ENCODE measurements at places on chromosomes 7 and 10. TPM values are rescaled to one million over a fixed set of nuclear protein-coding genes. Genes with fewer than 3 reads are reported as not detected.

DNA sequence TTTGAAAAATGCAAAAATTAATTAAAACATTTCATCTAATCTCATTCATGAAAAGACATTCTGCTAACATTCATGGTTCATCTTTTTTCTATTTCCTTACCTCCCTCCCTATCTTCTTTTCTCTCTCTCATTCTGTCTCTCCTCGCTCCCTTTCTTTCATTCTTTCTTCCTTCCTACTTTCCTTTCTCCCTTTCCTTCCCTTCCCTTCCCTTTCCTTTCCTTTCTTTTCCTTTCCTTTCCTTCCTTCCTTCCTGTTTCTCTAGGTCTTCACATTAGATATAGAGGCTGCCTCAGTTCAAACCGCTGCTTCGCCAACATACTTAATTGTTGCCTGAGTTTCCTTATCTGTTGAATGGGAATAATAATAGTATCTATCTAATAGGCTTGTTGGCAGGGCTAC, 21.9 kb downstream of the SFRP4 start:
- DNase-seq: no peak

DNA sequence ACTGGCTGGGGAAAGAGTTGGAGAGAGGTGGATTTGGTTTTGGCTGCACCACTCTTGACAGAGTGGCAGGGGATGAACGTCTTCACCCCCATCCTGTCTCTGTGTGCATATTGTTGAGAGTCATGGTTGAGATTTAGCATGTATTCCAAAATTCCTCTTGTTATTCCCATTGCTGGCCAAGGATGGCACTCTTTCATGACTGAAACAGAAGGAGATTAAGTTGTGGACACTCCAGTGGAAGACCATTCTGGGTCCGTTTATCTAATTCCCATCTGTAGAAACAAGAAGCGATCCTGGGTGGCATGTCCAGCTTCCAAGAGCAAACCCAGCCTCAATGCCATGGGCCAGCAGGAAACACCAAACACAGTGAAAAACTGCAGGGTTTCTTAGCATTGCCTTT, 469.0 kb upstream of the IGFBP3 start:
- no peak for DNase-seq

DNA sequence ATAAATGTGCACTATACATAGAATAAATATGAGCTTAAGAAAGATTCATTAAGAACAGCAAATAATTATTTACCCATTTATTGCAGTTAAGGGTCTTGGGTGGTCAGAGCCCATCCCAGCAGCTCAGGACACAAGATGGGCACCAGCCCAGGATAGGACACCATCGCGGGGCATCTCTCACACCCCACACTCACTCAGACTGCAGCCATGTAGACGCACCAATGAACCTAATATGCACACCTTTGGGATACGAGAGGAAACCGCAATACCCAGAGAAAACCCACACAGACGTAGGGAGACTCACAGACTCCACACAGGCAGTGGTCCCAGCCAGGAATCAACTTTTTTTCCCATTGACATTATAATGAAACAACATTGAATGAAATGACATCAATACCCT, 36.0 kb downstream of the CARD11 start:
- DNase-seq: no peak

GRCh38 chr10:1378473-1378872, 322.3 kb downstream of the WDR37 start:
- DNase-seq: no peak

DNA sequence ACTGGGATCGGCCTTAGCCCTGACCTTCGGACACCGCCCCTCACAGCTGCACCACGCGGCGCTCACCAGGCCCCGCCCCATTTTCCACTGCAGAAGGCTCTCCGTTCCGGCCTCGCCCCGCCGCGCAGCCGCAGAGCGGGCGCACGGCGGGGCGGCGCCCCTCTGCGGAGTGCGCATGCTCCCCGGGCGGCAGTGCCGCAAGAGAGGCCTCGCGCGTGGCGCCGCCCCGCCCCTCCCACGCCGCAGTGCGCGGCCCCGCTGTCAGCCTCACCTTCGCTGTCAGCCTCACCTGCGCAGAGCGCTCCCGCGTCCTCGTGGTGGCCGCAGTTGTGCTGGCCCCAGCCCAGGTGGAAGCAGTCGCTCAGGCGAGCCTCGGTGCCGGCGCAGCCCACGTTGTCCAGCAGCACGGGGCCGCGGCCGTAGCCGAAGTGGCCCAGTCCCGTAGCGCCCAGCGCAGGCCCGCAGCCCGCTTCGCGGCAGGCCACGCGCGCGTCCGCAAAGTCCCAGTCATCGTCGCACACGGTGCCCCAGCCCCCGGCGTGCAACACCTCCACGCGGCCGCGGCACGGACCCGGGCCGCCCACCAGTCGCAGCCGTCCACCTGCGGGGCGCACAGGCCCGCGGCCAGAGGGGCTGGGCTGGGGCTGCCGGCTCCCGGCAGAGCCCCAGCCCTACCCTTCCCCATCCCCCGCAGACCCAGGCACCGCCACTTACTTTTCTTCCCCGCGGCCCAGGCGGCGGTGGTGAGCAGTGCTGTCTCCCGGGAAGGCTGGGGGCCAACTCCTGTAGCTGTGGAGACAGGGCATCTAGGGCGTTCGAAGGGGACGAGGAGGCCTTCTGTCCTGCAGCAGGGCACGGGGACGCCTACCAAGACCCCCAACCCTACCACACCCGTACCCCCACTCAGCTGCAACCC, 16.1 kb downstream of the SSC4D start:
- peak; percentile 89 for DNase-seq

DNA sequence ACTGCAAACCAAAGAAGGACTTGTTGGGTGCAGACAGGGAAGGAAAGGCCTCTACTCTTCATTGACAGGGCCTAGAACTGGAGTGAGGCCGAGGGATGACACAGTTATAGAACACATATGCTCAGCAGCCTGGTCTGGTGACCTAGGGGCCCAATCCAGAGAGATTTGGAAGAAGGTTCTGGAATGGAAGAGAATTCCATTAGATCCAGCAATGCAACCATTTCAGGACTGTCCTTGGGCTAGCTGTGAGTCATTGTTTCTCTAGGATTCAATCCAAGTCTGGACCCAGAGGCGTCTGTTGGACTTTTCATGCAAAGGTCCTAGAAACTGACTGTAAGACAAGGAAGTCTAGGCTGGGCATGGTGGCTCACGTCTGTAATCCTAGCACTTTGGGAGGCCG, 59.2 kb downstream of the WIPF3 start:
- DNase-seq: no peak

- DNase-seq: no peak
Measured at GRCh38 chr10:72146559-72147323, 58.4 kb upstream of the SPOCK2 start.

DNA sequence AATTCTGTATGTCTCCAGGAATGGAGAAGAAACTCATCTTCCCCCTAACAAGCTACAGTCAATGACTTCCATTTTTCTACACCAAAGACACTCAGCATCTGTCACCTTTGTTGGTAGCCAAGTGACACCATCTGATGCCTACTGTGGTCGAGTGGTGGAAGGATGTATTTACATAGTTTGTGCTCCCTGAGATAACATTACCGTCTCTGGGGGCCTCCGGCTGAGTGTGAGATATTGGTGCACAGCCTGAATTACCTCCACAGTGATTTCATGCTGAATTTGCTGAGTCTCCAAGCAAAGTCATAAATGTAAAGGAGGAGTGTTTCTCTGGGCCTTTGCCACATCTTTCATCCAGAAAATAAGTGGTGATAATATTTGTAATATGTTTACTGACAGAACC, 114.0 kb downstream of the GRID1 start:
- no peak for DNase-seq

GRCh38 chr7:106283831-106284713, 711 bp downstream of the NAMPT start:
- DNase-seq: no peak

DNA sequence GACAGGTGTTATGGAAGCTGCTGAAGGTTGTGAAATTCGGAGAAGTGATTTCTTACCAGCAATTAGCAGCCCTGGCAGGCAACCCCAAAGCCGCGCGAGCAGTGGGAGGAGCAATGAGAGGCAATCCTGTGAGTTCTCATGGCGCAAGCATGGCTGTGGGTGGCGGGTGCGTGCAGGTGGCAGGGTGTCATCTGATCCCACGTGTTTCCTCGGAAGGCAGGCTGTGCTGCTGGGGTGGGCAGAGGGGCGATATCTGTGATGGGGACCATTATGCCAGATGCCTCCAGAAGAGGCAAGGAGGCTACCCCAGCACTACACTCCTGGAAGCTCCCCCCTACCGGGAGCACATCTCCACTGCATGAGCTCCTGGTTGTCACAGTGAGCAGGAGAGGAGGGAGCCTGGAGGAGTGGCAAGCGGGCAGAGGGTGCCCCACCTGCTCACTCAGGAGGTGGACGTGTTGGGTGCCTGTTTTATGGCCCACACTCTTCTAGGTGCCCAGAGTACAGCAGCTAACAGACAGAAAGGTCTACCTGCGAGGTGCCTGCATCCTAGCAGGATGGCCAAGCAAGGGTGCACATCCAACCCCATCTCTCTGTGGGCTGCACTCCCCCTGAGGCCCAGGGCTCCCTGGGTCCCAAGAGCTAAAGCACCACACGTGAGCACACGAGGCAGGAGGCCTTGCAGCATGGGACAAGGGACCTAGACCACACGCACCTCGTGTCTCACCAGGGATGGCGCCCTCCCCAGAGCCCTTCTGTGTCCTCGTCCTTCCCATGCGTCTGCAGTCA, 204.7 kb downstream of the EBF3 start:
- no peak for DNase-seq

DNA sequence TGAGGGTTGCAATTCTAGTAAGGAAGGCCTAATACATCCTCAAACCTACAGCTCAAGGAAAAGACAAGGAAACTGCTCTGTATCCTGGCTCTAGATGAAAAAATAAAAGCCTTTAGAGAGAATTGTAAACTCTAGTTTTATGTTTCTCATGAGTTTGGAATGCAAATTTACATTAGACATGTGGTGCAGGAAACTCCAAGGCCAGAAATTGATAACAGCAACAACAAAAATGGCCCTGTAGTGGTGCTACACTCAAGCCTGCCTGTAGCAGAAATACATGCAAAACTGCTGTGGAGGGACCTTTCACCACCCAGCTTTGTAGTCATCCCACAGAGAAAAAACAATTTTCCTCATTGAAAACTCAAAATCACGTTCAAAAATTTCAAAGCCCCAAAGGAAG, 546.7 kb upstream of the LRRN3 start:
- DNase-seq: no peak

DNA sequence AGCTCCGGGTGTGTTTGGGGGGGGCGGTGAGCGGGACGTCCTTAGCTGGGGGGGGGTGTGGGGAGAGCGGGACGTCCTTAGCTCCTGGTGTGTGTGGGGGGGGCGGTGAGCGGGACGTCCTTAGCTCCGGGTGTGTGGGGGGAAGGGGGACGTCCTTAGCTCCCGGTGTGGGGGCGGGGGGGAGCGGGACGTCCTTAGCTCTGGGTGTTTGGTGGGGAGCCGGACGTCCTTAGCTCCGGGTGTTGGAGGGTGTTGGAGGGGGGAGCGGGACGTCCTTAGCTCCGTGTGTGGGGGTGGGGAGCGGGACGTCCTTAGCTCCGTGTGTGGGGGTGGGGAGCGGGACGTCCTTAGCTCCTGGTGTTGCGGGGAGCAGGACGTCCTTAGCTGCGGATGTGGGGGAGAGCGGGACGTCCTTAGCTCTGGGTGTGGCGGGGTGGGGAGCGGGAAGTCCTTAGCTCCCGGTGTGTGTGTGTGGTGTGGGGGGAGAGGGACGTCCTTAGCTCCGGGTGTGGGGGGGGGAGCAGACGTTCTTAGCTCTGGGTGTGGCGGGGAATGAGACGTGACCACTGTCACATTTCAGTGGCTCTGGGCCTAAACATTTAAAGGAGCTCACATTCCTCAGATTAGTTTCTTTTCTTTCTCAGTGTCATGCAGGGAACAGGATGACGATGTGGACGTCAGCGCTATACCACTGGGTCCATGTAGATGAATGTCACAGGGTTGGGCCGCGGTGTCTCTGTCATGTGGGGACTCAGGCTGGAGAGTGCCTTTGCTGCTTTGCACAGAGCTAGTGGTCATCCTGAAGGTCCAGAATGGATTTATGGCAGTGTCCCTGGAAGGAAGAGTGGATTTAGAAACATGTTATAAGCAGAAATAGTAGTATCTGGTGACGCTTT, 7.5 kb downstream of the DYNC2I1 start:
- DNase-seq: no peak

- no peak for DNase-seq
Measured at GRCh38 chr10:100749059-100749308, 3.6 kb downstream of the PAX2 start.

DNA sequence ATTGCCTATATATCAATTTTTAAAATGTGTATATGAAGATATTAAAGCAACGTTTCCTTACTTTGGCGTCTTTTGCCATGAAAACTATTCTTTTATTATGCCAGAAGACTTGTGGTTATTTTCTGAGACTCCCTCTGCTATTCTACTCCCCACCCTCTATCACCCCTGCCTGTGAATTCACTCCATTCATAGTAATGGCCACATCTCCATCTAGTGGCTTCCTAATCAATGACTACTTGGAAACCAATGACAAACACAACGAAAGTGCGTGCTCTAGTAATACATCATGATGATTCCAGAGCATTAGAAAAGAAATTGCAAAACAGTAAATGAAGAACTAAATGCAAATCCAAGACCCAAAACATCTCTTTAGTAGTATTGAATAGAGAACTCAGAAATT, 186.7 kb upstream of the HGF start:
- peak; percentile 28 for DNase-seq

- DNase-seq: no peak
Measured at GRCh38 chr10:86368987-86369386, 2.4 kb upstream of the GRID1 start.

DNA sequence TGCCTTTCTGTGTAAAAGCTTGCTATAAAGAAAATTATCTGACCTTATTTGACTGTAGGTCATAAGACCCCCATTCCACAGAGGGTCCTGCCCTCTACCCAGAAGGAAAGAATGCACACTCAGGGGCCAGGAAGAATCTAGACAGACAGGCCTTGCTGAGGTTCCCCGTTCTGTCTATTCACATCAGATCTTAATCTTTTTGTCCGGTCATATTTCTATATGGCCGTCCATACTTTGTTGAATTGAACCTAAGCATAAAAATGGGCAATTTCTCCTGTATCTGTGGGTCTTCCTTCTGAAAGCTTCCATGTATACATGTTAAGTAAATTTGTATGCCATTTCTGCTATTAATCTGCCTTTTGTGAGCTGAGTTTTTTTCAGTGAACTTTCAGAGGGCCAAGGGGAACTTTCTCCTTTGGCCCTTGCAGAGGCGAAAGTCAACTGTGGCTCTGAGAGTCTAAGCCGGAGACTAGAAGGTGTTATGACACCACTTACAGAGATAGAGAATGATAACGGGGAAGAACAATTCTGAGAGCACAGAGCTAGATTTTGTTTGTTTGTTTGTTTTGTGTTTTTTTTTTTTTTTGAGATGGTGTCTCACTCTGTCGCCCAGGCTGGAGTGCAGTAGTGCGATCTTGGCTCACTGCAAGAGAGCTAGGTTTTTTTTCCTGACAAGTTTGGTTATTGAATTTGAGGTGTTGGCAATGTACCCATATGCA, 11.6 kb upstream of the PRKAR2B start:
- DNase-seq: no peak

Gene TET1
- 8.2 TPM for polyA plus RNA-seq

Gene NUDT13
- polyA plus RNA-seq: 4.0 TPM

Gene IFIT1B
- 0.53 TPM for polyA plus RNA-seq

Gene WDFY4
- 3.7 TPM for polyA plus RNA-seq

Gene IDI2
- polyA plus RNA-seq: 0.14 TPM

Gene UBE3C
- polyA plus RNA-seq: 34.3 TPM

Gene SPDYE3
- 5.7 TPM for polyA plus RNA-seq

Gene MRLN
- polyA plus RNA-seq: 175 TPM

Gene C10orf90
- 0.30 TPM for polyA plus RNA-seq

Gene LMOD2
- polyA plus RNA-seq: 326 TPM

Gene LRMDA
- 5.1 TPM for polyA plus RNA-seq

Gene NYAP1
- polyA plus RNA-seq: 1.8 TPM

Gene LIPF
- not detected for polyA plus RNA-seq

Gene ACTR3C
- 0.95 TPM for polyA plus RNA-seq

All from forelimb muscle (tissue), 1 donor.